ENCODE measurements at places on chromosomes 3 and 15.

- DNase-seq, result no peak
Observed at GRCh38 chr15:27183201-27183600, 212.2 kb downstream of the GABRG3 start.

- DNase-seq, result no peak
Observed at GRCh38 chr3:146555311-146555710, 10.9 kb upstream of the PLSCR1 start.

DNA sequence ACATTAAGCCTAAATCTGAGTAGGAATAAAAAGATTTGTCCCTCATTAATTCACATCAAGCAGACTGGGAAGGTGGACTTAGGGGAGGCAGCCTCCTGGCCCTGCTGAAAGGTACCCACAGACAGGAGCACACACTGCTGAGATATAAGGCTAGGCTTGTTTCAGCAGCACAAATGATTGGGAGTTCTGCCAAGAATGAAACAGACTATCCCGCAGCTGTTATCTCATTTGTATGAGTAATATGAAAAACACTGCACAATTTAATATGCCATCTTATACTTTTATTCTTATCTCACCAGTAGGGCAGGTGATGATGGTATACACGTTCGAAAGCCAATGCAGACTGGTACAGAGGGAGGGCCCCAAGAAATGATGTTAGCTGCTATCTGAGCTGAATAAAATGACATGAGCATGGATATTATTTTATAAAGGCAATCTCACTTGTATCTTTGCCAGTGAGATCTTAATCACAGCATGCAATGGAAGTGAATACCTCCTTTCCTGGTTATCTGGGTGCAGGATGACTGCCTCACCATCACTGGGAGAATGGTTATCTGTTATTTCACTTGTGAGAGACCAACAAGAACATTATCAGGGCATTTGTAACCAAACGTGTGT lies 258.7 kb upstream of the PPP2R3A start:
- no peak for DNase-seq

GRCh38 chr3:97029972-97030371 lies 215.6 kb downstream of the EPHA6 start:
- no peak for DNase-seq

GRCh38 chr15:87743562-87743961 lies 513.0 kb downstream of the NTRK3 start:
- no peak for DNase-seq

- peak; percentile 50 for DNase-seq
Observed at GRCh38 chr3:47522082-47522987, 8.8 kb upstream of the ELP6 start.

- DNase-seq, result no peak
Observed at GRCh38 chr3:193843474-193844301, 250.7 kb downstream of the OPA1 start.

- DNase-seq, result no peak
Observed at GRCh38 chr15:60800299-60801072, 321.5 kb upstream of the ICE2 start.

GRCh38 chr15:39054128-39054732 lies 489.6 kb upstream of the RASGRP1 start:
- DNase-seq, result no peak

- no peak for DNase-seq
Observed at GRCh38 chr3:68743521-68743920, 188.8 kb downstream of the TAFA4 start.

DNA sequence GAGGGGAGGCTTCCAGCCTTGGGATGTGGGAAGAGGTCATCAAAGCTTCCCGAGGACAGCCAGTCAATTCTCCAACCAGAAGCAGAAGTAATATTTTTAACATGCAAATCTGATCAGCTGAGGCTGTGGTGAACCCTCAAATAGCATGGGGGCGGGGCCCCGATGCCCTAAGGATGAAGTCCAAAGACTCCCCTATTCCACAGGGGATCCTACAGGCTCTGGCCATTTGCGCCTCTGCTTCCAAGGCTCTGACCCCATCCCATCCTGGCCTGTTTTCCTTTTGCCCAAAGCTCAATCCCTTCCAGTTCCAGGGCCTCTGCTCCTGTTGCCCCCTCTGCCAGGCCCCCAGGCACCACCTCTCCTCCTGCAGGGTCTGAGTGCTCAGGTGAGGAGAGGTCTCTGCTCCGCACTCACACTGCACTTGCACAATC lies 6.7 kb upstream of the CSK start:
- DNase-seq, result no peak

GRCh38 chr3:194269610-194270145 lies 81.5 kb downstream of the CPN2 start:
- no peak for DNase-seq

DNA sequence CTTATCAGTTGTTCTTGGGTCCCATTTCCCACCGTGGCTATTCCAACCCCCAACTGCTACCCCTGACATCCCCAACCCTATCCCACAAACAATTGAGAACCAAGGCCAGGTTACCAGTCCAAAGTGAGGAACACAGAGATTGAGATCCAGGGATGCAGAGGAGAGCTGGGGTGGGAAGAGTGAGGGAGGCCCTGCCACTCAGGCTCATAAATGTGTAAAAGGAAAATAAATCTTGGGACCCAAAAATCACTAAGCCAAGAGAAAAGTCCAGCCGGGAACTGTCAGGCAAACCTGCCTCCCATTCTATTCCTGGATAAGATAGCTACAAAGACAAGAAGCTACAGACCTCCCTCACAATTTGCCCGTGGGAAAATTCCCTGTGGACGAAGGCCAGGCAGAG lies 101.1 kb upstream of the DLG1 start:
- no peak for DNase-seq

- DNase-seq, result no peak
Observed at GRCh38 chr3:184459355-184459754, 79.5 kb downstream of the CHRD start.

DNA sequence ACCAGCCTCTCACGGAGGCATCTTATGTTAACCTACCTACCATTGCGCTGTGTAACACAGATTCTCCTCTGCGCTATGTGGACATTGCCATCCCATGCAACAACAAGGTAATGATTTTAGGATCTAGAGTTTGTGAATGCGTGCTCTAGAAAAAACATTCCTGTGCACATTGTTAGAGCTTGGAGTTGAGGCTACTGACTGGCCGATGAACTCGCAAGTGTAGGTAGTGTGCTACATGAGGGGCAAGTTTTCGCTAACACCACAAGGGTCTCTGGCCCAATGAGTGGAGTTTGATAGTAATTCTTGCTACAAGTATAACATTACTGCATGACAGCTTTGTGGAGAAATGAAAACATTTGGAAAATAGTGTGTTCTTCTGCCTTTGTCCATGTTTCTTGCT lies 4.4 kb downstream of the RPSA start:
- no peak for DNase-seq

DNA sequence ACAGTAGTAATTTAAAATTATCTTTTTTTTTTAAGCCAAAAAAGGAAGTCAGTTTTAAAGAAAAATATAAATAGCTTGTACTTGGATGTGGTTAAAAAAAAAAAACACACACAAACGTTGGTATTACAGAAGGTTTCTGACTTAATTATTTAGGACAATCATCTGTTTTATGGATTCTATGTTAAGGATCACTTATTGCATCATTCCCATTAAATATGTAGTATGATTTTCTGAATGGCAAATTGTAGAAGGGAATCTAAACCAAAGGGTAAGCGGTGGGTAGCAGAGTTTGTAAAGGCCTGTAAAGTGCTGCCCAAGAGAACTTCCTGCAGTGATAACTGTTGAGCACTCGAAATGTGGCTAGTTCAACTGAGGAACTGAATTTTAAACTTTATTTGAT lies 8.0 kb downstream of the SENP2 start:
- no peak for DNase-seq

- DNase-seq, result no peak
Observed at GRCh38 chr3:184562878-184563560, 1.4 kb downstream of the EPHB3 start.

- DNase-seq, result no peak
Observed at GRCh38 chr15:35691173-35691761, 145.3 kb upstream of the DPH6 start.

GRCh38 chr3:164387236-164387635 lies 691.1 kb downstream of the SI start:
- no peak for DNase-seq

DNA sequence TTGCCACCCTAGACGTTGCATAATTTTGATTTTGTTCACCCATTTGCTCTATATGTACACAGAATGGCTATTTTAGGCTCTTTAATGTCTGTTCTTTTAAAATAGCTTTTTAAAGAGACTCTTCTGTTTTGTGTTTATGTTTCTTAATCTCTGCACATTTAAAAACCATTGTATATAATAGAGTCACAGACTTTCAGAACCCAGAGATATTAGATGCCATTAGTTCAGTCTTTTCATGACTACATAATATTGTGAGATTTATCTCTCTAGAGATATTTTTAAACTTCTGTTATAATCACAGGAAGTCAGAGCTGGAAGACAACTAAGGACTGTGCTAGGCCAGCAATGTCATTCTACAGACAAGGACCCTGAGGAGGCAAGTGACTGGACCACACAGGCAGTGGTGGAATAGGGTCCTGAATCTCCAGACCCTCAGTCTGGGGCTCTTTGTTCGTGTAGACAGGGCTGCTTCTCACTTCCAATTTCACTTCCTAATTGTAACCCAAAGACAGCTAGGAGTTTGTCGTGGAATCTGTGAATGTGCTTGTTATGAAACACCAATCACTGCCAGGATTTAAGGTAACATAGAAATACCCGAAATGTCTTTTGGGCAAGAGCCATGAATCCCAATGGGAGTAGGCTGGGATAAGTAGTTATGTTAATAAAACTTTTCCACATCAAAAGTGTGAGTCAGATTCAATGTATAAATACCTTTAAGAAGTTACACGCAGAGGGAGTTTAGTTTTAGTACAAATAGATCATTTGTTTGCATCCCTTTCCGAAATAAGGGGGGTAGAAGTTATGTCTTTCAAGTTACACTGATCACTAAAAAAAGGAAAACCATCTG lies 165.2 kb upstream of the ROPN1 start:
- DNase-seq, result no peak

DNA sequence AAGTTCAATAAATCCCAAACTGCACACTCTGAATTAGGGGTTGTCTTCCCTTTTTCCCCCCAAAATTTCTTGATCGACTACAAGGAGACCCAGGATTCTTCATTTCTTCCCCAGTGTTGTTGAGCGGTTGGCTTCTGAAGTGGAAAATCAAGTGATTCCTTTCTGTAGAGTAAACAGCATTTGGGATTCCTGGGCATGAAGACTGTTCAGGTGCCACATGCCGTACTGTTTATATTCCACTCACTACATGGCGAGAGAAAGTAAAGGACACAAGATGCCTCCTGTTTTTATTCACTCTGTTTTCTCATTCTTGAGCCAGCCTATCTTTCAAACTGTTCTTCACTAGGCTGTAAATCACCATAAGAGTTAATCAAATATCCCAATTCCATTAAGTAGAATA lies 12.6 kb downstream of the FSTL1 start:
- no peak for DNase-seq
